ENCODE measurements at places on chromosomes 7 and 10.

- DNase-seq, result no peak
These were observed 301.5 kb upstream of the PHF14 start for GRCh38 chr7:10672186-10672585.

DNA sequence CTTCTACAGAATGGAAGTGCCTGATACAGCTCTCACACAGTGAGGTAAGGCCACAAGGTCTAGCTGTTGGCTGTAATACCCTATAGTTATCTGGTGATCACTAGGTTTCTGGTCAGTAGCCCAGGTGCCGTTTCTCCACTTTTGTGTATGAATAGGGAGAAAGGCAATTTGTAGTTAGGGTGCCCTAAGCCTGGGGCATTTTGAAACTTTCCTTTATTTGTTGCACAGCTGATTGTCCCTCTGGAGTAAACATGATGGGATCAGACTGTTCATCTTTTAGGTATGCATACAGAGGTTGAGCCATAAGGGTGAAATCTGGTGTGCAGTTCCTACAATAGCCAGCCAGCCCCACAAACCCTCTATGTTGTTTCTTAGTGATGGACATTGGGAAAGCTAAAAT, 112.4 kb downstream of the ANKRD26 start:
- DNase-seq, result no peak

DNA sequence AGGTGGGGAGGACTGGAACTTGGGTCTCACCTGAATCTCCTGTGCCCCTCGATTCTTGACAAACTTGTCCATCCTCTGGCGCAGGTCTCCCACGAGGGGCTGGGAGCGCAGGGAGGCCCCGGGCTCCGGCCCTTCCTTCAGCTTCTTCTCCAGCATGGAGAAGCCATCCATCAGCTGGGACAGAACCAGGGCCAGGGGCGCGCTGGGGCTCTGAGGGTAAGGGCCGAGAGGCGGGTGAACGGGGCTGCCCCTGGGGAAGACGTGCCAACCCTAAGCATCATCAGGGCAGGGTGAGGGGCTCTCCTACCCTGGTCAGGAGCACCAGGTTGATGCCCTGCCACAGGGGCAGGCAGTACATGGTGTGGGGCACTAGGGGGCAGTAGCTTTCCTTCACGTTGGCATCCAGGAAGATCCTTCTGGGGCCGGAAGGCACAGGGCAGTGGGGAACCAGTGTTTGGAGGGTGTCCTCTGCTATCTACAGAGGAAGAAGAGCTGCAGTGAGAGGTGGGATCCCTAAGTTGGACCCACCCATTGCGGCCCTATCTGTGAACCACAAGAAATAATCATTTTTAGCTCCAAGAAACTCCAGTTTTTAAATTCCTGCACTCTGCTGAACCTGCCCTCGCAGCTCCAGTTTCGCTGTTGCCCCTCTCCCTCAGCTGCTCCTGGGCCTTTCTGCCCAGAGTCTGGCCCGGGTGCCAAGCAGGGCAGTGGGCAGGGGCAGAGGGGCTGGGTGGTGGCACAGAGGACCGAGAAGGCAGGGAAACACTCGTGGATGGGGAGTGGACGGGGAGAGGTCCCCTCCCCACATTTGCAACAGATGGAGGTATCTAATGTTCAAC, 10.8 kb upstream of the PYROXD2 start:
- peak; percentile 28 for DNase-seq

DNA sequence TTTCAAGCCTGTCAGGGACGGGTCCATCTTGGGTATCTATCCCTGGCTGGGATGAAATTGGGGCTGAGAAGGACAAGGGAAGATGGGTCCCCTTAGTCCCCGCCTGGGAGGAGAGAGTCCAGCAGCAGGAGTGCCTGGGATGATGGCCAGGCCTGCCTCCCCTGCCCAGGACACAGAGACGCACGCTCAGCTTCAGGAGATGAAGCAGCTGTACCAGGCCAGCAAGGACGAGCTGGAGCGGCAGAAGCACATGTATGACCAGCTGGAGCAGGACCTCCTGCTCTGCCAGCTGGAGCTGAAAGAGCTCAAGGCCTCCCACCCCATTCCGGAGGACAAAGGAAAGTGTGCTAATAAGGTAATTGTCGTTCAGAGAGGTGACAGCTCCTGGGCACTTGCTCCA, 15.4 kb downstream of the CCDC136 start:
- DNase-seq, result no peak

DNA sequence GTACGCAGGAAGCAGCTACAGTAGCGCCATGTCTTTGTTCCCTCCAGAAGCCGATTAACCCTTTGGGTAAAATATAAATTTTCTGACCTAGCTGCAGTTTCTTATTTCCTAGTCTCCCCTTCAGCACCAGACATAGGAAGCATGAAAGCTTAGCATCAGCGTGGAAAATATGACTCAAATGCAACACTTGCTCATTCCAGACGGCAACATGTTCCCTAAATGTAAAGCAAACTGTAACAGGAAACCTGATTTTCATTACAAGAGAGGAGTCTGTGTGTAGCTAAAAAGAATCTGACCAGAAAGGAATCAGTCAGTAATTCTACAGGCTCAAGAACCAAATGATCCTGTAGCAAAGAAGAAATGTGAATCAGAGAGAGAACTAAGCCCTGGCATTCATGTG, 219.2 kb downstream of the C7orf25 start:
- no peak for DNase-seq

DNA sequence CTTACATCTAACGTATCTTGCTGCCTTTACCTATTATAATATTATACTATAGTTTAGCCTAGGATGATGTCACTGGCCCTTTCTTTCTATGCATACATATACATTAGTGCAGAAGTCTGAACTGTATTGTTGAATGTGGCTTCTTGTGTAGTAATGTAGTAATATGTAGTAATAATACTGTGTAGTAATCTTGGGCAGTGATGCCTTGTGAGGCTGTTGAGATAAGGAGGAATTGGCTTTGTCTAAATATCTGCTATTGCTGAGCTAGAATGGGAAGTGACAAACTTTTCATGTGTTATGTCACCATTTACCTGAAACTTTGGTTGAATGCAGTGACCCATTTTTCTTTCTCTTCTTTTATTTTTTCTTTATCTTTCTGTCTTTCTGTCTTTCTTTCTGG, 11.0 kb downstream of the GLCCI1 start:
- no peak for DNase-seq

- DNase-seq, result no peak
These were observed 60.6 kb upstream of the AKR1E2 start for GRCh38 chr10:4765428-4765827.

DNA sequence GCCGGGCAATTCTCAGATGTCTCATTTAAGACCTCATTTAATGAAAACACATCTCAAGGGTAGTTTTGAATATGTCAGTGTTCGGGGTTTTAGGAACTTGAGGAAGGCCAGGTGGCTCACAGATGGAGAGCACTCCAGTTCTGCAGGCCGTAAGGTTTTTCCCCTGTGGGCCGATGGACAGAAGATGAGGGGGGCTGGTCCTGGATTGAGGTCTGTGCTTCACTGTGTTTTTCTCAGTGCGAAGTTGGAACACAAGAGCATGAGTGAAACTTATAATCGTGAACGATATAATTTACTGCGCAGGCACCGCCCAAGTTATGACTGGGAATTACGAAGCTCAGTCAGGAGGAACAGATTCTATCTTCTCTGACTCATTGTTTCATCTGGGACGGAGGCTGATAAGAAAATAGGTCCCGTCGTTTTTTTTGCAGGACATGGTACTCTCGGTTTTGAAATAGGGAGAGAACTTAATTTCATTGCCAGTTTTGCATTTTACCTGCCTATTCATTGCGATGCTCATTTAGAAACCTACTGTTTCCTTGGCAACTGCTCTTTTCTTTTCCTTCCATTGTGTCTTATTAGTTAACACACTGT, 591.0 kb upstream of the PFKP start:
- no peak for DNase-seq

DNA sequence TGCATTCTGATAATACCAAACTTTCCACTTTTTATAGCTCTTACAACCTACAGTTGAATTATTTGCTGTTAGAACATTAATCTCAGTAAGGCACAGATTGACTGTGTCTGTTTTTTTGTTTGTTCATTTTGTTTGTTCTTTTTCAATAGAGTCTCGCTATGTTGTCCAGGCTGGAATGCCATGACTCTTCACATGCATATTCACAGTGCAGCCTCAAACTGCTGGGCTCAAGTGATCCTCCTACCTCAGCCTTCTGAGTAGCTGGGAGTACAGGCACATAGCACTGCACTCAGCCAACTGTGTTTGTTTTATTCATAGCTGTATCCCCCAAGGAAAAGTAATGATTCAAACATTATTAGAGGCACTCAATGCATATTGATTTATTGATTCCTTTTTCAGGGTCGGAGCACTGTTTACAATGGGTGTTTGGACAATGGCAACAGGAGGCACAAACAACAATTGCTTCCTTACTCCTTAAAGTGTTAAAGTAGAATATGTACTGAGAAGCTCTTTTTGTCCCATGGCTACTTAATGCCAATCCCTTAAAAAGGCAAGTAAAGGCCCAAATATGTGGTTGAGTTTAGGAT, 61.1 kb downstream of the SNX13 start:
- DNase-seq, result no peak

- DNase-seq, result no peak
These were observed 16.5 kb downstream of the ADCY1 start for GRCh38 chr7:45590679-45591057.

GRCh38 chr7:73985737-73986141, 42.2 kb upstream of the ELN start:
- no peak for DNase-seq

DNA sequence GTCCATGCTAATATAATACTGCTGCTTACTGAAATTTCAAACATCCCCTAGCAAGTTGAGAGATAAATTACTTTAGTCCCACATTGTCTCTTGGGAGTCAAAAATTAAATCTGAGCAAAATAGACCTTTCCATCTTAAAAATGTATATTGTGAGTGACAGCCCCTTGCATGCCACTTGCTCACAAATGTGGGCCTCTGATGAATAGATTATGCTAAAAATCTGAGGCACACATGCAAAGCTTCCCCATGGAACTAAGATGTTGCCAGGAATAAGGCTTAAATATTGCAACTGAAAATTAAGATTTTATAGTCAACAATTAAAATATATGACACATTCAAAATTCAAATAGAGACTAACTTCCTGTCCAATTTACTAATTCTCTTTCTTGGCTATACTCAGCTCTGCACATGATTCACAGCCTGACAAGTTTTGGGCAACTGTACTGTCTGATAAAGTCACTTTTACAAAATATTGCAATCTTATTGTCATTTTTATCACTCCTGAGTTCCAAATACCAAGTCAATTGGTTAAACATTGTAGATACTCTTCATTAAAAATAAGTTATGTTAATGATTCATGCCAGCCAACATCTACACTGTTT, 301.2 kb downstream of the CACNA2D1 start:
- DNase-seq, result no peak

- no peak for DNase-seq
These were observed 53.2 kb upstream of the MACC1 start for GRCh38 chr7:20270371-20270770.

- DNase-seq, result no peak
These were observed 218.7 kb upstream of the AOAH start for GRCh38 chr7:36942955-36943354.

GRCh38 chr7:74627661-74628411, 29.7 kb upstream of the GTF2I start:
- DNase-seq, result no peak

DNA sequence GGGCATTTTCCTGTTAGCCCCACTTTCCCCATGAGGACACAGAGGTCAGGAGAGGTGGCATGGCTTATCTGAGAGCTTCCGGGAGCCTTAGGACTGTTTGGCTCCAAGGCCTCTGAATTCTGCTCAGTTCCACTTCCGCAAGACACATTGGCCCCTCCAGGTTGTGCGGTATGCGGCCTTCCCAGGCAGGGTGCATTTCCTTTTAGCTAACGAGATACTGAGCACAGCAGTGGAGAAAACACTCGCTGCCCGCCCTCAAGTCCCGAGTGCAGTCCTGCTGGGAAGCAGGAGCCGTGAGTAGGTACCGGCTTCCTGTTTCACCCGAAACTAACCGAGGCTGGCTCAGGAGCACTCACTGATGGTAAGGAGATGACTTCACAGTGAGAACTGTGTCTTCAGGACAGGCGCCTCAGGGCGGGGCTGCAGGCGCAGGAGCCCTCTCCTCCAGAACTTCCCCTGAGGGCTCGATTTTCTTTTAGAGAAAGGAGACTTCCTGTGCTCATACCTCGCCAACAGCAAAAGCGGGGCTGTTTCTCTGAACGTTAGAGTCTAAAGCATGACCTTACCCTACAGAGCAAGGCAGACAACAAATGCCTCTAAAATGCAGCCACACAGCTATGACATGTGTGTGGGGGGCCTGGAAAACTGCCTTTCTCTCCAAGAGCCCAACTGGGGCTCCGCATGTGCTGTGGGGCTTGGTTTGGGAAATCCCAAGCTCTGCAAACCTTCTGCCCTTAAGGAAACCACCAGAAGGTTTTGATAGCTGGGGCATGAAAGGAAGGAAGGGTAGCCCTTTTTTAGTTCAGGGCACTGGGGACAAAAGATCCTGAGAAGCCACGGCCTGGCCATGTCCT, 25.9 kb downstream of the RGS10 start:
- peak; percentile 64 for DNase-seq

DNA sequence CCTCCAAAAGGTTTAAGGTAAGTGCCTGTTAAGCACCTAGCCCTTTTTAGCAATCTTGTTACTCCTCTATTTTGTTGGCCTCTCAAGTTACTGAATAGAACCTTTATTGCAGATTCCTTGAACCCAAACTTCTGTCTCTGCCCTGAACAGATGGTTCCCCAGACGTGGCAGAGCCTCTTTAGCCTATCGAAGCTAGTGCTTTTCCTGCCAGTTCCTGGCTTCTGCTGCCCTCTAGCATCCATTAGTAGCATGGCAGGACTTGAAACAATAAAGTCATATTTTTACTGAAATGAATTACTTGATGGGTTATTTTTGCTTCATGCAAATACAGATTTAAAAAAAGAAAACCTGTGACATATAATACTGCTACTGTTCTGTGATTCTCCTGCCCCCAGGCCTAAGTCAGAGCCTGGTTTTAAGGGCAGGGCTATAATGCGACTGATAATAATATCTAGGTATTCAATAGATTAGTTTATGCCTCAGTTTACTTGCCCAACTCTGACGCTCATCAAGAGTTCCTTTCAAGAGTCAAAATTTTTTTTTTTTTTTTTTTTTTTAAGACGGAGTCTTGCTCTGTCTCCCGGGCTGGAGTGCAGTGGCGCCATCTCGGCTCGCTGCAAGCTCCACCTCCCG, 84.3 kb upstream of the PHF14 start:
- peak; percentile 34 for DNase-seq

DNA sequence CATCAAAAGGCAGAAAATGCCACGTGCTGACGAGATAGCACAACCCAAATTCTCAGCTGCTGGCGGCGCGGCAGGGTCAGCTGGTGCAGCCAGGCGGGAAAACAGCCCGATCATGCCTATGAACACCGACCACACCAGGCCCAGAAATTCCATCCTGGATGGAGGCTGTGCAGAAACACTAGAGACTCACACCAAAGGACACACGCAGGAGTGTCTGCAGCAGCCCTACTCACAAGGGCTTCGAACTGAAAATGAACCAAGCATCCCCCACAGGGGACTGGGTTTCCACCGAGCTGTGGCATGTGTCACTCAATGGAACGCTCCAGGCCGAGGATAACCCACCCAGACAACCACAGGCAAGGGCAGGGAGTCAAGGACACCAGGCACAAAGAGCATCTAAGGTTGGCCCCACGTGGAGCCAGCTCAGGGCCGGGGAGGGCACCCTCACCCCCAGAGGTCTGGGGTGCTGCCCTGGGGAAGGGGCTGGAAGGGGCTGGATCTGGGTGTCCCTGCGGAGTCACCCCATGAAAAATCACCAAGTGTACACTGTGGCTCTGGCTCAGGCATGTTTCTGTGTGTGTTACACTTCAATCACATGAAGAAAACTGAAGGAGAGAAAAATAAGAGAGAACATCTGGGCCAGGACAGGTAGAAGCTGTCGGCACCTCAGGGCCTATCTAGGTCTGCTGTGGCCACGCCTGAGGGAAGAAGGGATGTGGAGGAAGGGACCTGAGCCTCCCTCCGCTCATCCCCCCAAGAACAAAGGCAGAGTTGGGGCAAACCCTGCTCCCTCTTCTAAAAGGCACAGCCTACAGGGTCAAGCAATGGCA, 33.0 kb downstream of the RASGEF1A start:
- DNase-seq, result no peak

All from central memory CD4-positive, alpha-beta T cell (primary cell).